ENCODE measurements at places on chromosomes 2 and 18.

- DNase-seq: no peak
These were observed 102.4 kb downstream of the GALNT3 start for GRCh38 chr2:165691615-165692014.

DNA sequence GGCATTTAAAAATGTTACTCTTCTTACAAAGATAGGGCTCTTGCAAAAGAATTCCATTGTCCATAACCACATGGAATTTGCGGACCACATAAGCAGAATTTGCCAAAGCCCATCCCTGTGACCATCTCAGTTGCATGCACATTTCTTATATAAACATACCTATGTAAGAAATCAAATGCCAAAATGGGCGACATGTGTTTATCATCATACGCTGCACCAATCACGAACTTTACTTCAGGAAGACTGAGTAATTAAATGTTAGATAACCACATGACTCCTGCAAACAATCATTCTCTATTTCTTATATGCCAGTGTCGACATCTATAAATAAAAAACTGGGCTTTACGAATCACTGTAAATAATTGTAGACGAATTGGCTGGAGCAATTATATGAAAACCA lies 186.1 kb upstream of the RBMS1 start:
- DNase-seq: no peak

- DNase-seq: no peak
These were observed 238.2 kb downstream of the OSR1 start for GRCh38 chr2:19120181-19120580.

DNA sequence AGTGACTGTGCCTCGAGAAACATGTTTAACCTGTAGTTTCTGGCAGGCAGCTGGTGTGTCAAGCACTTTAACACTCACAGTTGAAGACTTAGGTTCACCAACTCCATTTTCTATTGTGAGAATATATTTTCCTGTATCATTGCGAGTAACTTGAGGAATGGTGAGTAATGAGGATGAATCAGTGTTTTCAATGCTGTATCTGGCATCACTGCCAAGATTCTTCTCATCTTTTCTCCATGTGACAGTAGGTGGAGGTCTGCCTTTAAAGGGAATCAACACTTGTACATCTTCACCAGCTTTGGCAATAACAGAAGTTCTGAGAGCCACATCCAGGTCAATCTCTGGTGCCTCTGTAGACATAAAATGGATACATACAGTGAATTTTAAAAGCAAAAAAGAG lies 72.8 kb downstream of the PLEKHA3 start:
- DNase-seq: no peak

- no peak for DNase-seq
These were observed 537.7 kb upstream of the ID2 start for GRCh38 chr2:8144131-8144631.

DNA sequence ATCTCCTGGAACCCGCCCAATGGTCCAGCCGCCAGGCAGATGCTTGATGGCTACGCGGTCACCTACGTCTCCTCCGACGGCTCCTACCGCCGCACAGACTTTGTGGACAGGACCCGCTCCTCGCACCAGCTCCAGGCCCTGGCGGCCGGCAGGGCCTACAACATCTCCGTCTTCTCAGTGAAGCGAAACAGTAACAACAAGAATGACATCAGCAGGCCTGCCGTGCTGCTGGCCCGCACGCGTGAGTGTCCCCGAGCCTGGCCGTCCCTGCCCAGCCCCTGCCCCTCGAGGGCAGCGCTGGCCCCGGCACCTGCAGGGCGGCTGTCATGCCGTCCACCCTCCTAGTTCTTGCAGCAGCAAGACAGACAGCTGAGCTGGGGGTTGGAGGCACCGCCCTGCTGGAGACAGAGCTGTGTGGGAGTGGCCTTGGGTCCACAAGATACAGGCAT lies 36.7 kb downstream of the MTERF4 start:
- no peak for DNase-seq

DNA sequence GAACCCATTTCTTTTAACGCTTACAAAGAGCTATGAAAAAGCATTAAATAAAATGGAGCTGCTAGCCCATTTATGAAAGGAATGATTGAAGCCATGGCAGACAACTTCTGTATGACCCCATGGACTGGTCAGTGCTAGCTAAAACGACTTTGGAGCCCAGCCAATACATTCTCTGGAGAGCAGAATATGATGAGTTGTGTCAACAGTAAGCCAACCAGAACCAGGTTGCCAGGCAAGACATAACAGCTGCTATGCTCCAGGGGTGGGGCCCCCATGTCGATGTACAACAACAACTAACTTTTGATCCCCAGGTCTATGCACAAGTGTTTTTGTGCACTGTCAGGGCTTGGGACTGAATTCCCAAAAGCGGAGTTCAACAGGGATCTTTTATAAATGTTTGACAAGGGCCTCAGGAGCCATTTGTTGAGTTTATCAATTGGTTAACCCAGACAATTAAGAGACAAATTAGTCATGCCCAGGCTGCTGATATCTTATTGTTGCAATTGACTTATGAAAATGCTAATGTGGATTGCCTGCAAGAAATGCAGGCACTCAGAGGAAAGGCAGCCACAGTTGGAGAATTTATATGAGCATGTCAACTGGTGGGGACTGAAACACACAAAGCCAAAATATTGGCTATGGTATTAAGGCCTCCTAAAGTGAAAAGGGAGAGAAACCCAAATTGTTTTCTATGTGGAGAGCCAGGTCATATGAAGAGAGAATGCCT lies 64.6 kb upstream of the MYO3B start:
- DNase-seq: no peak

DNA sequence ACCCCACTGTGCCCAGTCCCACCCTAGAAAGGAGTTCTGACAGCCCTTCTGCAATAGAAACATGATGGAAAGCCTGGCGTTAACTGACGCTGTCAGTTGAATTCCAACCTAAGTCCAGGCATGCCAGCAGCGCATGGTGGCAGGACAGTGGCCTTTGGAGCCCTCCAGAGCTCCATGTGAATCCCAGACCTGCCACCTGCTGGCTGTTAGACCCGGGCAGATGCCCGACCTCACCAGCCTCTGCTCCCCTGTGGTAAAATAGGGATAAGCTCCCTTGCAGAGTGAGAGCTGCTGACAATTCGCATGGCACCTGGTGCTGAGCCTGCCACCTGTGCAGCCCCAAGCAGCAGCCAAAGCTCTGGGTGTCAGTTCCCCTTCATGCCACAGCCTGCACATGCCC lies 138.6 kb downstream of the LOXHD1 start:
- no peak for DNase-seq

DNA sequence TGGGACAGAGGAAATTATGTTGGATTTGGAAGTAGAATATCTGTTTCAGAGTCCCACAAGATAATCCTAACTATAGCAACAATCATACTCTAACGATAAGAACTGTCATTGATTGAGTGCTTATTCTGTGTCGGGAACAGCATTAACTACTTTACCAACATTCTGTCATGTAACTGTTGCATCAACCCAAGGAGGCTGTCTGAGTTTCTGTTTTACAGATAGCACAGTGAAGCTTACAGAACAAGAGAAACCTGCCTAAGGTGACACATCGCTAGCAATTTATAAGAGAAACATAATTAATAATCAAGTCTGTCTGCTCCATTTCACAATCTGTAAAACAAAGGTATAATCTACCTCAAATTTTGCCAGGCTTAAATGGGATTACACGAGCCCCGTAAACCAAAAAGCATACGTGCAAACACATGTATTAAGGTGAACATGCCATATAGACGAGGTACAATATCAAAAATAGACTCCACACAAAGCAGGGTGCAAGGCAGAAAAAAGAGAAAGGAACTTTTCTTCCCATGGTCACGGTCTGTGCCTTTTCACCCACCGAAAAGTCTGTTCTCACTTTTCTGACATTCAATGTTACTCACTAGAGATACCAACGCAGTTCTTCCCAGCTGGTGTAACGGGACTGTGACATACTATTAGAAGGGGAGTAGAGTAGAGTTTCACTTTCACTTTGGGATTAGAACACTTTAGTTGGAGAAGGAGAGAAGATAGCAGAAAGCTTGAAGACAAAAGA lies 37.2 kb upstream of the SLC8A1 start:
- DNase-seq: no peak

GRCh38 chr18:6414723-6415417 lies at the start of gene L3MBTL4:
Gene L3MBTL4, minus strand, starts transcription at chr18:6414911. Its CDS starts 103,286 bp downstream, at chr18:6311625.
- DNase-seq: no peak

DNA sequence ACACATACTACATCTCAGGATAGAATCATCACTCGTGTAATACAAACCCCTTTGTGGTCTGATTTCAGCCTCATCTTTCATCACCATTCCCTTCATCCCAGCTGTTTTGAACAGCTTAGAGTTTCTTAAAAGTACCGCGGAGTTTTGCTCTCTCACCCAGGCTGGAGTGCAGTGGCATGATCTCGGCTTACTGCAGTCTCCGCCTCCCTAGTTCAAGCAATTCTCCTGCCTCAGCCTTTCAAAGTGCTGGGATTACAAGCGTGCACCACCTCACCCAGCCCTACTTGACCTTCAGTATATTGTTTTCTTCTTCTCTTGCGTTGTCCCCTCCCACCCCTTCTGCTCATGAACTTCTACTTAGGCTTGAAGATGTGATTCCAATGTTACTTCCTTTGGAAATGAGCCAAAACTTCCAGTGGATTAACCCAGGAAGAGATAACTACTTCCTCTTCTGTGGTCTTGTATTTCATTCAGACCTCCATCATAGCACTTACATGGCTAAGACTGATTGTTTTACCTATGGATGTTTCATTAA lies 15.8 kb downstream of the ERLEC1 start:
- DNase-seq: no peak

- no peak for DNase-seq
These were observed 24.2 kb downstream of the RAPH1 start for GRCh38 chr2:203510941-203511305.

- no peak for DNase-seq
These were observed 564.7 kb upstream of the SLC39A10 start for GRCh38 chr2:195092341-195092740.

DNA sequence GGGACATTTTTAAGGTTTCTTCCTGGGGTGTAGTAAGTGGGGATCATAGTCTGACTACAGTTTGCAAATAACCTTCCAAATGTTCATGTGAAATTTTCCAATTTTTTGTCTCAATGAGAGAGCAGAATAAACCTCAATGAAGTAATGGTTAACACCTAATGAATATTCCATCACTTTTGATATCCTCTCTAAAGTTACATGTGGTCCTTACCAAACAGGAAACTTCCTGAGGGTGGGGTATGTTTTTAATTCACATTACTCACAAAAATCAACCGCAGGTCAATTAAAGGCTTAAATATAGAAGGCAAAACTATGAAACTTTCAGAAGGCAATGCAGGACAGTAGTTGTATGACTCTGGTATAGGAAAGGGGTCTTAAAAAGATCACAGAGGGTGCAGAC lies 13.2 kb downstream of the ZNF407 start:
- DNase-seq: no peak

DNA sequence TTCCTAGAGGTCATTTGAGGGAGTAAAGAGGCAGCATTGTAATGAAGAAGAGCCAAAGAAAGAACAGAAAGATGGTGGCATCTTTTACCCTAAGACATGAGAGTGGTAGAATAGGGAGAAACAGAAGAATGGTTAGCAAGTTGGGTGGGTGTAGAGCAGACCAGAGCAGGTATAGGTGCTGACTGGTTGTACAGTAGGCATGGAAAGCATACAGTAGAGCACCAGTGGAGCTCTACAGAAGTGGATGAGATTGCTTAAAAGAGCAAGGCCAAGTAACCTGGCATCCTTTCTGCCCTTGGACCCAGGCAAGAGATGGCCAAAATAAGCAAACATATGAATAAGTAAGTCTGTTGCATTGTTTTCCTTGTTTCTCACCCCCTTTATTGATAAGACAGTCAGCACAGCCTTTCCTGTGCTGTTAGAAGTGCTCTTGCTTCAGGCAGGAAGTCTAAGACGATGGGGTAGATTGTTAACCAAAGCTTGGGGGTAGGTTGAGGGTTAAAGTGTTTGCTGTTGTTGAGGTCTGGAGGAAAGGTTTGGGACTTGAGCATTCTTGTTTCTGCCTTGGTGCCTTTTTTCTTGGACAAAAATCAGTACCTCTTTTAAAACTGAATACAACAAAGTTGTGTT lies 76.9 kb downstream of the DIS3L2 start:
- DNase-seq: no peak

Measured in stimulated activated CD8-positive, alpha-beta memory T cell treated with anti-CD3 and anti-CD28 coated beads, Interleukin-4, amount 100 ng/mL, for 1 hour (primary cell).